ENCODE measurements at places on chromosomes 2 and 18.

DNA sequence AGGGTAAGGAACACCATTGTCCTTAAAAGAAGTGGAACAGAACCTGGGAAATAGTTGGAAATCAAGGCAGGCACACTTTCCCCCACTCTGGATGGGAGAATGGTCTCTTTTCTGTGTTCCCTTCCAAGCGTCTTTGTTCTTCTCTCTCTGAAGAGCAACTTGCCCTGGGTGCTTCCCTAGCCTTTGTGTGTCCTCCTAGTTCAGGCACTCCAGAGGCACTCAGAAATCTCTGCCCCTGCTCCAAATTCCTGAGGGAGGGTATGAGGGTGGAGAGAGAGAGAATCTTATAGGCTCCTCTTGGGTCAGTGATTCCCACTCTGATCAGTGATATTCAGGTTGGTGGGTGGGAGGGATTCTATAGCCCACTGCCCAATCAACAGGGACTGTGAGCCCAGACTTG is 8.8 kb upstream of the SIX2 start:
- DNase-seq = no peak

GRCh38 chr2:1431886-1432400 is 18.7 kb downstream of the TPO start:
- DNase-seq = no peak

DNA sequence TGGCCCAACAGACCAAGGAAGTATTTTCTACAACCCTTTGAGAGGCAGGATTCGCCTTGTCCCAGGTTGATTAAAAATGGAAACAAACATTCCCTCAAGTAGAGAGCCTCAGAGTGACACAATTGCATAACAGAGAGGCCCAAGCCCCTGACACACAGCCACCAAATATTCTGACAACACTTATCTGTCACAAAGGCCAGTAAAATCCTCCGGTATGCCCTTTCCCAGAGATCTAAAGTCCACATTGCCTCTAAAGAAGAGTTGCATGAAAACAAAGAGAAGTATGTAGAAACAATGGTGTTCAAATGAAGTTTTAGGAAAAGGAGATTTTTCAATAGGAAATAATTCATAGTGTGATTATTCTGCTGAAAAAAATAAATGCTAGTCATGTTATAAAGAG is 32.1 kb downstream of the DSEL start:
- DNase-seq = no peak

DNA sequence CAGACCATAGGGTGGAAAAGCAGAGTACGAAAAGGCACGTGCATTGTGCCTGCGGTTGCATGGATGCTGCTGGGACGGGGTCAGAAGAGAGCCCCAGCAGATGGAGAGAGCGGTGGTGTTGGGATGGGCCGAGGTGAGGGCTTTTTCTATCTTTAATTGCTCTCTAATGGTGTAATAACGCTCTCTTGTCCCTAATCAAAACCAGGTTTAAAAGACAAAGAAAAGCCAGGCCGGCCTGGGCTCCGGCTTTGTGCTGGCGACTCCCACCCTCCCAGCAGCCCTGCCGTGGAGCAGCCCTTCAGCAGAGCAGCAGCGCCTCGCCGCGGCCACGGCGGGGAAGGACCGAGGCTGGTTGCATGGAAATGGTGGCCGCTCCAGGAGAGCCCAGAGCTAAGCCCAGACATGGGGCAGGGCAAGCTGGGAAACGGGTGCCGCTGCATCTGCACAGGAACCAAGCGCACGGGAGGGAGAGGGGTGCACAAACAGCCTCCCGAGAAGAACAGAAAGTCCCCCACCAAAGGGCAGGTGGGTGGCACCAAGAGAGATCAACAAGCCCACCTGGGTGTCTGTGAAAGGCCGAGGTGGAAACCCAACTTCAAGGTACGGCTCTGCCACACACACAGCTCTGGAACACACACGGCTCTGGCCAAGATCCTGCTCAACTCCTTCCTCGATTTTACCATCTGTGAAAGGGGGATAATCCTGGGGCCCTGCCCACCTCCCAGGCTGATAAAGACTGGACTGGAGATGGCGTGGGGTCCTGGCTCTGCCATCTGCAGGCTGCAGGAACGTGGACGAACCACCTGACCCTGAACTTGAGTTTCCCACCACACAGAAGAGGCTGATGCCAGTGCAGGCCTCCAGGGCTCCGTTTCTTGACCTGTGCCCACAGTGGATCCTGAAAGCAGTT is 15.0 kb downstream of the HS1BP3 start:
- peak; percentile 88 for DNase-seq

GRCh38 chr18:9428301-9428706 is 47.0 kb upstream of the RALBP1 start:
- DNase-seq = no peak

- DNase-seq = no peak
Measured at GRCh38 chr2:200302940-200303727, 3.4 kb upstream of the SPATS2L start.

GRCh38 chr18:66440433-66440832 is 163.5 kb downstream of the CDH19 start:
- DNase-seq = no peak

- no peak for DNase-seq
Measured at GRCh38 chr2:159071190-159071915, 102.9 kb downstream of the TANC1 start.

- no peak for DNase-seq
Measured at GRCh38 chr2:11582612-11582861, 48.7 kb downstream of the GREB1 start.

GRCh38 chr2:164285576-164285975 is 335.7 kb downstream of the GRB14 start:
- no peak for DNase-seq

- DNase-seq = peak; percentile 38
Measured at GRCh38 chr2:96642564-96643360, at the start of gene FER1L5. FER1L5 (plus strand) TSS chr2:96642764; CDS start chr2:96642837, 73 bp downstream.

DNA sequence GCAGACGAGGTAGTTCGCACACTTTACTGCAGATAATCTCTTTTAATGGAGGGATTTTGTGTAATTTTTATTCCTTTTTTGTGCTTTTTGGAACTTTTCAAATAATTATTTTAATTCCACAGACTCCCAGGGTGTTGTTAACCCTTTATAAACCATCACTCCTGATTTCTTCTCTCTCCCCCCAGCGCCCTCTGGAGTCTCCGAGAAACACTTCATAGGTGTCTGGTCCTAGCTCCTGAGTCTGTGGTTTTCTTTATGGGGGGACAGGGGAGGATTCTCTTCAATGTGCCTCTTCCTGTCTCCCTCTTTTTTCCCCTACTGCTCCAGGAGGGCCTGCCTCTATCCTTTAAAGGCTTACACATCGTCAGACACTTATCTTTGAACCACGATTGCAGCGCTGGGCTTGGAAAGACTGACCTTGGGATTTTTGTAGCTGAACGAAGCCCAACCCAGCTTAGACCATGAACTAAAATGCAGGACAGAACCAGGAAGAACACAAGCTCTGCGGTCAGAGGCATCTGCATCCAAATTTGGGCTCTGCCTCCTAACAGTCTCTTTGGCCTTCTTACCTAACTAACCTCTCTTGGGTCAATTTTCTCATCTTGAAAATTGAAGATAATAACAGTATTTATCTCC is 7.1 kb upstream of the PKDCC start:
- no peak for DNase-seq

DNA sequence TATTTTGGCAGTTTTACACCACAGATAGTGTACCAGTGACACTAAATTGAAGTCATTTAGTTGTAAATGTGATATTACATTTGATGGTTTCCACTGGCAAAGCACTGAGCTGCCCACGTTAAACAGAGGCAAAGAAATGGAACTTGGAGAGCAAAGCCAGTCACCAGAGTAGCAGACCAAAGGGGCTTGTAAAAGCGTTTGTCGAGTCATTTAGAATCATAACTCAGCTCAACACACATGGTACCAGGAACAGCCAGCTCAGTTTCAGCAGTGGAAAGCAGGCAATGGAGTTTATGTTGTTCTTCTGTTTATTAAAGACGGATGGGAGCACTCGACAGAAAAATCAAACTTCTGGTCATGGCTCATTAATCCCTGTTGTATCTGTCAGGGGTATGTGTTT is 91.2 kb downstream of the POU3F3 start:
- DNase-seq = no peak

DNA sequence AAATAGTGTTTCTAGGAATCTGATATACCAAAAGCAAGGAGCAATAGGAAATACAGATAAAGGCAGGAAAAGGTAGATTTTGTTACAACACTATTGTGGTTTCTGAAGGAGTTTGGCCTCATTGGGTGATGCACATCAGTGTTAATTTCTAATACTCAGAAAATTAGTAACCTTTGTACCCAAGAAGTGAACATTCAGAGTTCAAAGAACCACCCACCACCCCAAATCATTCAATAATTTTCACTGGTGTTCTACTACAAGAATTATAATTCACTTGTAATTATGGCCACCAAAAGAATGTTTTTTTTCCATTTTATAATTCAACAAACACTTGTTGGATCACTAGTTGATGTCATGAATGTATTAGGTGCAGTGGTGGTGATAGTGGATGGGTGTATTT is 183.3 kb downstream of the UBE2E3 start:
- DNase-seq = no peak

- no peak for DNase-seq
Measured at GRCh38 chr18:47594621-47595086, 335.8 kb downstream of the SMAD2 start.

DNA sequence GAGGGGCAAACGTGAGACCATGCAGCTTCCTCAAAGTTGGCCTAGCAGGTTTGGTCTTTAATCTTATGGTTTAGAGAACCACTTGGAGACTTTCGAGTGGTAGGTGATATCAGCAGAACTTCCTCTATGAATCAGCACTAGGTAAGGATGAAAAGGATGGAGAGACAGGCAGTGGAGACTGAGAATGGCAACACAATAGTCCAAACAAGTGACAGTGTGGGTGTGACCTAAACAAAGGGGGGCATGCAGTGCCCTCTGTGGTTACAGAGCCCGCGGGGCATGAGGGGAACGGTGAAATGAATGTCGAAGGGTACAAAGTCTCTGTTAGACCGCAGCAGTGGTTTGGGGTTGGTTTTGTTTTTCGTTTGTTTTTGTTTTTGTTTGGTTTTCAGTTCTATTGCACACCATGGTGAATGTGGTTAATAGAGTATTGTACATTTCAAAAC is 143.9 kb downstream of the L3MBTL4 start:
- no peak for DNase-seq

GRCh38 chr2:98480598-98480997 is 35.9 kb downstream of the INPP4A start:
- DNase-seq = no peak

DNA sequence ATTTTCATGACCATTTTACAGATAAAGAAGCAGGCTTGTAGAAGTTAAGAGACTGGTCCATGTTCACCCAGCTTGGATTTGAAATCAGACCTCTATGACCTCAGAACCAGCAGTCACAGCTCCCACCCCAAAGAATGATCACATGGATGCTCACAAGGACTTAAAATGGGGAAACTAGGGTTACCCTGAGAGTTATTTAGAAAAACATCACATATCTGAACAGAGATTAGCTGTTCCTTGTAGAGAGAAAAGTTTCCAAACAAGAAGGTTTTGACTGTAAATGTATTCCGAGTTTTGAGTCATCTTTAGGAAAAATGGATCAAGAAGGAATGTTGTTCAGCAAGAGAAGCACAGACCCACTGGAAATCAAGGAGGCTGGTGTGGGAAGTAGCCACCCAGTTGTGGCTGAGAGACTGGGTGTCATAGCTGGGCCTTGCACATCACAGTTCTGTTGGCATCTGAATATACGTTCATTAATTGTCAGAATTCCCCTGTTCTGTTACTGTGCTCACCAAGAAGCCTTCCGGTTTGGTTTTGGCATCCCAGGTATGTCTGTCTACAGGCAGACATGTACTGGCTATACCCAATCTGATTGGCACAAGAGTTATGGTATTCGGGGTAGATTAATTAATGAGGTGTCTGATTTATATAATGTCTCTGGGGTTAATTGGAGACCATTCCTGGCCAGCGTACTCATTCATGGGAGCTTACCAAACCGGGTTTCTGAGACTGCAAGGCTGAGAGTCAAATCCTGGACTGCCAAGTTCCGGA is 371.8 kb upstream of the SLC14A2 start:
- DNase-seq = no peak

DNA sequence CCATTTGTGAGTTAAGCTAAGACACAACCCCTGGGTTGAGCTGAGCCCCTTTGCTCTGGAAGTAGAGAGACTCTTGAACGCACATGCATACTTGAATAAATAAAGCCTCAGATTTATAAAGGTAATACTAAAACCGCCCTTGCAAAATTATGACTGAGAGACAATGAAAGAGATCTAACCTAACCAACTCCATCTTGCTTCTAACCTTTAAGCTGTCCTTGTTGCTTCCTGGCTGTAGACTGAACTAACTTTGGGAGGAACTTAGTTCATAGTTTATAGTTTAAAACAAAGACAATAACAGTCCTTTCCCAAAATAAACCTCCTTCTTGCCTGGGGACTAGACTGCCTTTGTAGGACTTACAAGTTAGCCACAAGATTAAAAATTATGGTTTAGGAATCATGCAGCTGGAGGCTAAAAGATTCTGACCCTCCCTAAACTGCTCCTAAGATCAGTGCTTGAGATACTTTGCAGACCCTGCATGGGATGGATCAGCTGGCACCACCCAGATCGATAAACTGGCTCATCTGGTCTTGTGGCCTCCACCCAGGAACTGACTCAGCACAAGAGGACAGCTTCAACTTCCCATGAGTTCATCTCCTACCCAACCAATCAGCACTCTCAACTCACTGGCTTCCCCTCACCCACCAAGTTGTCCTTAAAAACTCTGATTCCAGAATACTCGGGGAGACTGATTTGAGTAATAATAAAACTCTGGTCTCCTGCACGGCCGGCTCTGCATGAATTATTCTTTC is 240.2 kb upstream of the SLC14A2 start:
- no peak for DNase-seq
